ENCODE measurements at places on chromosomes 16 and 17.

DNA sequence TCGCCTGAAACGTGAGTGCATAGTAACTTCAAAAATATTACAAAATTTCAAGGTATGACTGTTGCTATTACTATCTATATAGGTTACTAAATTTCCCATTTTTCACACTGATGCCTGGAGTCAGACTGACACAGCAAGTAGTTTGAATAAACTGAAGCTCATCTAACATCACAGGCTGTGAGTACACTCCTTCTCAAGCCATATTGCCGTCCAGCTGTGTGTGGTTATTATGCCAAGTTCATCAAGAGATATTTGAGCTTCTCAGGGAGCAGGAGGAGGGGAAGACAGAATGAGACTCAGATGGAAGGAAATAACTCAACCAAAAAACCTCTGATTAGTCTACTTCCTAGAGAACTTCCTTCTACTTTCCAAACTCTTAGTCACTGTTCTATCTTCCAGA lies 473.9 kb downstream of the TOX3 start:
- no peak for DNase-seq

- DNase-seq: no peak
Observed at GRCh38 chr17:52827526-52827925, 669.0 kb upstream of the CA10 start.

- DNase-seq: no peak
Observed at GRCh38 chr17:49932138-49932723, 36.8 kb upstream of the DLX4 start.

DNA sequence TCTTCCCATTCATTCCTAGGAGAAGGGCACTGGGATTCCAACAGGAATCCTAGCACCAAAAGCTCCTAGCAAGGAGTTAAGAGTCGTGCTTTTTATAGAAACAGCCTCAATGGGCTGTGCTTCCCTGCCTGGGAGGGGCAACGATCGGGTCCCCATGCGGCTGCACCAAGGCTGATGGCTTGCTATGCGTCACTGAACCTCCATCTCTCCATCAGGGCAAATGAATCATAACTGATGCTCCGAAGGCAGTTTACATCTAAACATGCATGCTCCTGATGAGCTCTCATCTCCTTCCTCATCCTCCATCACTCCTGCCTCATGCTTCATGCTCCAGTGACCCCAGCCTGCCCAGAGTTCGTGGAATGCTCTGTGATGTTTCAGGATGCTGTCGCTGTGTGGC lies 270.5 kb downstream of the FOXL1 start:
- DNase-seq: no peak

DNA sequence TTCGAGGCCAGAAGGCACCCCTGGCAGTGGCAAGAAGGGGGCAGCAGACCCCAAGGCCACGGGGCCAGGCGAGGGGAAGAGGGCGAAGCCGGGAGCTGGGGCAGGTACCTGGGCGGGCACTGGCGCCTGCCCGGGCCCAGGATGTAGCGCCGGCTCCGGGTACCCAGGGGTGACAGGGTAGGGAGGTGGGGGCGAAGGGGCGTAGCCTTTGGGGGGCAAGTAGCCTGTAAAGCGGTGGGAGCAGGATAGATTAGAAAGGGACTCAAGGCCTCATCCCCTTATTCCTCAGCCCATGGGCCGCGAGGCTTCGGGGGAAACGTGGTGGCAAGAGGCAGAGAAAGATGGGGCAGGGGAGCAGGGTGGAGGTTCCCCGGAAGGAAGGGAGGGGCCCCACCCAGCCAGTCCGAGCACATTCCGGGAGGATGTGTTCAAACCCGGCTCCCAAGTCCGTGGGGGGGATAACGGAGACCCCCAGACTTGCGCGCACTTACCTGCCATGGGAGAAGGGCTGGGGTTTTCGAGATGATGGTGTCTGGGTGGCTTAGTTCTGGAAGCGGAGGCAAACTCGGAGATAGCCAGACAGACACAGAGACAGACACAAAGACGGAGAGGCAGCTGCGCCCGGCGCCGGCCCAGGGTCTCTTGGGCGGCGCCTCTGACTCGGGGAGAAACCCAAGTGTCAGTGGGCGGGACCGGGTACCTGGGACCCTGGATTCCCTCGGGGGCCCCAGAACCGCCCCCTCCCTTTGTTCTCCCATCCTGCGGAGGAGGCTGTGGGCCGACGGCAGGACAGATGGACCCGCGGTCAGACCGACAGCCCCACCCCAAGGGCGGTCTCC lies 493 bp downstream of the PLSCR3 start:
- no peak for DNase-seq

GRCh38 chr17:77503916-77504651 lies 363.3 kb downstream of the SEC14L1 start:
- DNase-seq: no peak

DNA sequence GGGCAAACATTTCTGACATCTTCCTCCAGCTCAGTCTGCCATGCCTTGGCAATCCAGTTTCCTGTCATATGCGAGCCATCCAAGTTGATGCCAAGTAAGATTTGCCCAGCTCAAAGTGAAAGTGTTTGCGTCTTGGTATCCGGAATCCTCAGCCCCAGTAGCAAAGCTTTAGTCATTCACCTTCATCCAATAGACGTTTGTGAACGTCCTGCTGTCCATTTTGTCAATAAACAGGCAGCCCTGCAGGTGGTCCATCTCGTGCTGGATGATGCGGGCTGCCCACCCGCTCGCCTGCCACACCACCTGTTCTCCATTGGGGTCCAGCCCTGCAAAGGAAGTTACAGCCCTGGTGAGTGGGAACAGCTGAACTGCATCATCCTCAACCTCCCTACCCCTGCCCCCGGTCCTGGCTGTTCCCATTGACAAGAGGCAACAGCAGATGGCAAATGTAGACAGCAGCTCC lies 1.5 kb downstream of the PDF start:
- peak; percentile 13 for DNase-seq

DNA sequence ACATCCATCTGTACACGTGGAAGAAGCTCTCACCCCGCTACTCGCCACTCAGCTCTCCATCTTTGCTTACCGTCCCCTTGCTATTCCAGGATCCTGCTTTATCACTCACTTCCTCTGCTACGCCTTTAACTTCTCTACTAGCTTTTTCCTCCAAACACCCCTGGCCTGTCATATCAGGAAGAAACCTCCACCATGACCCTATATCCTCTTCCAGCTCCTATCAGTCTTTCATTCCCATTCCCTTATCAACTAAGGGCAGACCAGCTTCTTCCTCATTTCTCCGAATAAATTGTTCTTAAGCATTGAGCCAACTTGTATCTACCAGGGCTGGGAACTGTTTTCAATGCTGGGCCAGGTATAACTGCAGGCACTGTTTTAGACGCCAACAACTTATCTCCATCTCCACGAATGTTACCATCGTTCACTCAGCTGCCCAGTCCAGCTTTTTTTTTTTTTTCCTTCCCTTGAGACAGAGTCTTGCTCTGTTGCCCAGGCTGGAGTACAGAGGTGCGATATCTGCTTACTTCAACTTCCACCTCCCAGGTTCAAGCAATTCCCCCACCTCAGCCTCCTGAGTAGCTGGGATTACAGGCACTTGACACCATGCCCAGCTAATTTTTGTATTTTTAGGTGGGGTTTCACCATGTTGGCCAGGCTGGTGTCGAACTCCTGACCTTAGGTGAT lies 4.3 kb downstream of the IQCK start:
- DNase-seq: no peak

GRCh38 chr17:35752471-35752870 lies 568 bp downstream of the GAS2L2 start:
- no peak for DNase-seq

GRCh38 chr17:44273607-44274006 lies 5.7 kb upstream of the SLC4A1 start:
- DNase-seq: no peak

DNA sequence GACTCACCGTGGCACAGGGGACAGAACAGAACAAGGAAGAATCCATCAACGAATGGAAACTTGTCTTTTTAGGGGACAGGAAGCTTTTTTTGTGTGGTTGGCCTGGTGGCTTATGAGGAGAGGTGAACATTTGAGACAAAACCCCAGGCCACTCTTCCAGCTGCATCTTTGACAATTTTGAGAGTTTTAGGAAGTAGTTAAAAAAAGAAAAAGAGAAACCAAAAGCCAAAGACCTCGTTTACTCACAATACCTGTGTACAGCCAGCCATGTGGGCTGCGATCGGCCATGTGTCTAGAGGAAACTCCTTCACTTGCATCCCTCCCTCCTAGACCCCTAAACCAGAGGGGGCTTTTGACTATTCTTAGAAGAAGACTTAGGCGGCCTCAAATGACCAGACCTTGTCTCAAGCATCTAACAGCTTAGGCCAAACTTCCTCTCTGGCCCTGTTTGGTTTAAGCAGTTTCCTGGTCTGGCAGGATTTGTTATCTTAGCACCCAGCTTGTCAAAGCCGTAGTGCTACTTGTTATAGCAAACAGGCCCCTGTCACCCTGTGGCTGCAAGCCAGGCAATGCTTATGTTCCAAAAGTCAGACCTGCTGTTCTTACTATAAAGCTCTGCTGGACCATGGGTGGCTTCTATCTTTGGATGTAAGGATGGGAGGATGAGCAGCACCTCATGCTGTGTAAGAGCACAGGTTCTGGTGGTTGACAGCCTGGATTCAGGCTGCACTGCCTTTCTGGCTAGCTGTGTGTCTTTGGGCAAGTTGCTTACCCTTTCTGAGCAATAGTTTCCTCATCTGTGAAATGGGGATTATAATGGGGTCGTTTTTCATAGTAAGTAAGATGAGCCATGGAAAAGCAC lies 17.7 kb downstream of the KSR1 start:
- DNase-seq: peak; percentile 67

- no peak for DNase-seq
Observed at GRCh38 chr17:63950940-63951907, 19.1 kb upstream of the CD79B start.

GRCh38 chr16:53744449-53744848 lies 40.5 kb downstream of the FTO start:
- DNase-seq: no peak

All from heart left ventricle (tissue), 16 donors.